ENCODE measurements at places on chromosomes 2 and 18.

DNA sequence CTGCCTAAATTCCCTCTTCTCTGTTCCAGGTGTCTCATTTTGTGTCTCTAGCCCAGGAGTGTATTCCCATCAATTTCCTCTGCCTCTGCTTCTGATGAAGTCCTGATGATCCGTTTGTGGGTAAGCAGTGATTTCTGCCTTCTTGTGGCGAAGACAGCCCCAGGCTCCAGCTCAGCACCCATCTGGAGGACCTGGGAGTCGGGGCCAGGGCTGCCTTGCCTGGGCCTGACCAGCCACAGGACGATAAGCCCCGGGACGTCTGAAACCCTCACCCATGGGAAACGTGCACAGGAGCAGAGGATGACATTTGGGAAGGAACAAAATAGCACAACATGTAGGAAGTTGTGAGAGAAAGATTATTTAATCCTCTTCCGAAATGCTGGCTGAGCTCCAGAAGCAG lies 206.9 kb downstream of the FBXO15 start:
- no peak for DNase-seq

DNA sequence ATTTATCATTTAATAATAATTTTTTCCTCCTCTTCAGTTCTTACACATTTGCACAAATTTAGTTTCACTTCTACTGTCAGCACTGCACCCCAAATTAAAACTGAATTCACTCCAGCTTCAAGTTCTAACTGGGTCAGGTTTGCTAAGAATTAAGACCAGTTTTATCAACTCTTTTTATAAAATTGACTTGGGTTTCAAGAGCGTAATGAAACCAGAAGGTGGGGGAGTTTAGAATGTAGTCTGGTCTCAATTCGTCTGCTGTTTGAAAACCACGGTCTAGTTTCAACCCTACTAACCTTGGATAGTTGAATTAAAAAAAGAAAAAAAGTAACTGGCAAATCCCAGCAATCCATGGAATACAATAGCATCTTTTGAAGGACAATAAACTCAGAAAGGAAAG lies 14.3 kb upstream of the CTLA4 start:
- no peak for DNase-seq

DNA sequence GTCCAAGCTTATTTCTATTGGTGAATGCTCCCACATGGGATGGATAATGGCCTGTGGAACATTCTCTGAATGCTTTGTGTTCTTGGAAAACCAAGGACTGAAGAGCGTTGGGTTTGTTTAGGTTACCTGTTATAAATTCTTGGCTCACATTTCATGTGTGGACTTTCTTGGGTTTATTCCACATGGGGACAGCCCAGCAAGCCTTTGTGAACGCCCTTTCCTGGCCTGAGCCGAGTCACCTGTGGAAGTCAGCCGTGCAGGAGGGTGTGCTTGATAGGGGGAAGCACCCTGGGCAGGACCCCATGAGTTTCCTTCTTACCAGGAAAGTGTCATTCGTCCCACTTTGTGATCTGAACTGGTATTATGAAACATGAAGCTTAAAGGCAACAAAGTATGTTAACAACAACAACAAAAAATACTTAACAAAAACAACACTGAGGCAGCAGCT lies 4.1 kb downstream of the RAB31 start:
- DNase-seq: no peak

DNA sequence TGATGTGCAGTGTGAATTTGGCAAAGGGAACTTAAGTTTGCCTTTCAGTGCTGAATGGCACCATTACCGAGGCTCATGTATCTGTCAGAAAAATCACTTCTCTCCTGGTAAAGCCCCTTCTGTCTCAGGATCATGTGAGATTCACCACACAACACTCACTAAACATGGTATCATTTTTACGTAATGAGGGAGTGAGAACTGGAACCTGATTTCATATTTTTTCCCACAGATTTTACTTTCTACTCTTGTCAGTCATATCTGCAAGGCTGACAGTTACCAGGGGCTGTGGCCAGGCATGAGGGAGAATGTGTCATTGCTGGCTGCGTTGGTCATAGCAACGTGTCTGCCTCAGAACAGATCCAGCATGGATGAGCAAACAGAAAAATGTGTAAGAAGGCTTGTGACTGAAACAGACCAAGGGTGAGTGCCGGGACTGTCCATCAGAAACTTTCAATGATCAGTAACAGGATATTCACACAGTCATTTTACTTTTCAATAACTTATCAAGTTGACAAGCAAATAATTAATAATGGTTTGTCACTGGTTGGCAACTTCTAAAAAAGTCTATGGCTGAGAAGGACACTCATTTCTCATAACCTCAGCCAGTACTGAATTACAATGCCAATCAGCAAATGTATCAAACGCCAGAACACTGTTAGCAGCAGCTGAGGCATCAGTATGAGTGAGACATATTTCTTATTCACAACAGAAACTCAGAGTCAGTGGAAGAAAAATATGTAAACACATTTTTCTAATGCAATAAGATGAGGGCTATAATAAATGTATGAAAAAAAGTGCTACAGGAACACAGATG lies 100.5 kb downstream of the CDC42EP3 start:
- DNase-seq: no peak

DNA sequence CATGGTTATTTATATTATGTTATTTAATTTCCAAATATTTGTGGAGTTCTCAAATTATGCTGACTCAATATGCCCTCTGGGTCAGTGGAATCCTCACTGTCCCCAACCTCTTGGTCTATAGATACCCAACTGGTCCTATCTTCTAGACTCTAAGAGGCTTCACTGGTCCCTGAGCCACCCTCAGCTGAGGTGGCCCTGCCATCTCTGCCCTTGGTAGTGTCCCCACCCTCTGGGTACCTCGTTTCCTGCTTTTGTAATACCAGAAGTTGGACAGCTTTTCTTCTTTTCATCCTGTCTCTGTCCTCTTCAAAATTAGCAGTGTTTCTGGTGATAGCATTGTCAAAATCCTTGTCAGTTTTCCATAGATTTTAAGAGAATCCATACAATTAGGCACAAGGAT lies 11.9 kb downstream of the ZSCAN30 start:
- no peak for DNase-seq

DNA sequence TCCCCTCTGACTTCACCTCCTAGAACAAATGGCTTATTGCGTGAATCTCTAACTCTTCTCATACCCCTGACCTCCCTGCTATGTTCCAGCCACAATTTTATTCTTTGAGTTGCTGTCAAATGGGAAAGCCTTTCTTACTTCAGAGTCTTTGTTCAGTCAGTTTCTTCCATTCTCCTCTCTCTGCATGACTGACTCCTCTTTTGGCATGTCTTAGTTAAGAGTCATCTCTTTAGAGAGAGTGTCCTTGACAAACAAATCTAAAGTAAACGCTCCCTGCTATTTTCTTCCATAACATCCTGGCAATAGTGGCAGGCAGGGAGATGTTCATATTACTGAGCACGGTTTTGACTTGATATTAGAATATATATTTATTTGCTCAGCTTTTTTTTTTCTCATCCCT lies 170.7 kb upstream of the ERBB4 start:
- DNase-seq: no peak

DNA sequence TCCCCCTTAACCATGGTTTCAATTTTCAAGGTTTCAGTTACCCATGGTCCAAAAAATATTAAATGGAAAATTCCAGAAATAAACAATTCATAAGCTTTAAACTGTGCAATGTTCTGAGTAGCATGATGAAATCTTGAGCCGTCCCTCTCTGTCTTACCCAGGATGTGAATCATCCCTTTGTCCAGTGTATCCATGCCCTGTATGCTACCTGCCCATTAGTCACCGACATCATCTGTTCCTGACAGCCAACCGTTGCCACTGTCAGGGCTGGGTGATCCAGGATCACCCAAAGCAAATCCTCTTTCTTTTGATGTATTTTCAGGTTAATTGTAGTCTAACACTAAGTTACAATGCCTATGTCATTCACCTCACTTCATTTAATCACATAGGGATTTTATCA lies 15.7 kb upstream of the OLA1 start:
- DNase-seq: no peak
